ENCODE measurements at places on chromosomes 7 and 10.

DNA sequence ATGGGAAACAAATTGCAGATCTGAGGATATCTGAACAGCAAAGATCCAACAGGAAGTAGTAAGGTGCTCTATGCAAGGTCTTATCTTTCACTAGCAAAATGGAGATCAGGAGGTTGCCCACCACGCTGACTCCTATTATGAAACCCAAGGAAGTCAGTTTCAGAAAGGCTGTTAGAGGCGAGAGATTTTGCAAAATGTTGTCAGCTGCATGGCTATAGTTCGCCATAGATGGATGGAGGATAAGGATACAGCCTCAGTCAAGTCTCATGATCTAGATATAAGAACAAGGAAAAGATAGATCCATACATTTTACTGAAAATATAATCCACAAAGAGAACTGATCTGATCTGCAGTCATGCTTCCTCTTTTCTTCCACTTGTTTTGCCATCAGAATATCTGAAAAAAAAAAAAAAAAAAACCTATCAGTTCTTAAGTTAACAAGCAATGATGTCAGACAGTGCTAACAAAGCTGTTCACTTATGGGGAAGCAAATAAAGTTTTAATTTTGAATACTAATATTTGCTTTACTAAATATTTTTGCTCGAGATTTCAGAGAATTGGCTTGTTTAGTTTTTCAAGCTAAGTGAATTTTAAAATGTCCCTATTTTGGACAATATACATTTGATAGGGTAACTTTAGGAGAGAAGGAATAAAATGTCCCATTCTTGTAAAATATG, 2.0 kb downstream of the GPR85 start:
- DNase-seq = no peak

DNA sequence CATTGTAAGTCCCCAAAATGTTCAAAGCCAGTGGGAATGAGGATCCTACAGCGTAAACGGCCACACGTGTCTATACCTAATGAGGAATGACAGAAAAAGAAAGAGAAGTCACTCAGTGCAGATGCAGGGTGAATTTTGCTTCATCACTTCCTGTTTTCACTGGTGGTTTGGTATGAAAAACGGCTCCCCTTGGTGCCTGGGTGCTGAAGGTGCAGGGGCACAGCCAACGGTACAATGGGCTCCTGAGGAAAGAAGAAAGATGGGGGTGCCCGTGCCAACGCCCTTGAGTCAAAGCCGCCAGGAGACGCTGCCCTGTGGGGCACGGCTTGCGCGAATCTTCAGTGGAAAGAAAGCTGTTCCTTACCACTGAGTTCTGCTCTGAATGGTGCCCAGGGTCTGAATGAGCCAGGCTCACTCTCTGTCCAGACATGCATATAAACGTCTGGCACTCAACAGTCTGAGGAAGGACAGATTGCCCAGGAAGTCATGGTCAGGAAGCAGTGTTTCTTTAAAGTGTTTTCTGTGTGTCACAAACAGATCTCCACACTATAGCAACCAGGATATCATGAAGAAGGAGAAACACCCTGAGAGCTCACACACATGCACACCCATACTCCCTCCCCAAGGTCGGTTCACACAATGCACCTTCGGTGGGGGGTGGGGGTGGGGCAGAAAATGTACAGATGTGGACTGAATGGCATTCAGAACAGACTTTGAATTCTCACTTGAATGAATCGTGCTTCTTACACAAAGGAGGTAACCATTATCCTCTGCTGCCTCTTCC, 105.8 kb downstream of the ELMO1 start:
- no peak for DNase-seq

DNA sequence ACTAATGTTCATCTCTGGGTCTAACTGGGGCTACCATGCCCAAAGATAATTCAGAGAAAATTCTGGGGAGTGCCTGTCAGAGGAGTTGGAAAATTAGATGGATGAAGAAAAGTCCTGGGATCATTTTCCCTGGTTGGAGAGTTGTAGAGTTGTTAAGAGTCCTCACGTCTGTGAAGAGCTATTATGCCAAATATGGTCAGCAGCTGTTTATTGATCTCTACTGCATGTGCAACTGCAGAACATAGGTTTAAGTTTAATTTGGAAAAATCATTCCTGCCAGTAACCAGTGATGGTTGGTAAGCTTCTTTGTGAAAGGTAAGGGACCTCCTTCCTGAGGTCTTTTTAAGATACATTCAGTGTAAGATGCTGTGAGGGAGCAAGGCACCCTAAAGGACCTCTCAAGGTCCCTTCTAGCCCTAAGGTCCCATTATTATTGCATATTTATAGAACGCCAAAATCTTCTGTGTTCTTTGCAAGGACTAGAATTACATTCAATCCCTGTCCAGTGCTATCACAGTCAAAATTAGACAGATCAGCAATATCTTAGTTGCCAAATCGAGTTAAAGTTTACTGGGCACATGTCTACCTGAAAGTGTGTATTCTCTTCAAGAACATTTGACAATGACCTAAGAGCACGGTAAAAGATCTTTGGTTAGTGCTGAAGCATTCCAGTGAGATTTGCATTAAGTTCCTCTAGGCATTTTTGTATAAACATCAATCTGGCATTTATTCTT, 62.7 kb downstream of the VTI1A start:
- DNase-seq = no peak

DNA sequence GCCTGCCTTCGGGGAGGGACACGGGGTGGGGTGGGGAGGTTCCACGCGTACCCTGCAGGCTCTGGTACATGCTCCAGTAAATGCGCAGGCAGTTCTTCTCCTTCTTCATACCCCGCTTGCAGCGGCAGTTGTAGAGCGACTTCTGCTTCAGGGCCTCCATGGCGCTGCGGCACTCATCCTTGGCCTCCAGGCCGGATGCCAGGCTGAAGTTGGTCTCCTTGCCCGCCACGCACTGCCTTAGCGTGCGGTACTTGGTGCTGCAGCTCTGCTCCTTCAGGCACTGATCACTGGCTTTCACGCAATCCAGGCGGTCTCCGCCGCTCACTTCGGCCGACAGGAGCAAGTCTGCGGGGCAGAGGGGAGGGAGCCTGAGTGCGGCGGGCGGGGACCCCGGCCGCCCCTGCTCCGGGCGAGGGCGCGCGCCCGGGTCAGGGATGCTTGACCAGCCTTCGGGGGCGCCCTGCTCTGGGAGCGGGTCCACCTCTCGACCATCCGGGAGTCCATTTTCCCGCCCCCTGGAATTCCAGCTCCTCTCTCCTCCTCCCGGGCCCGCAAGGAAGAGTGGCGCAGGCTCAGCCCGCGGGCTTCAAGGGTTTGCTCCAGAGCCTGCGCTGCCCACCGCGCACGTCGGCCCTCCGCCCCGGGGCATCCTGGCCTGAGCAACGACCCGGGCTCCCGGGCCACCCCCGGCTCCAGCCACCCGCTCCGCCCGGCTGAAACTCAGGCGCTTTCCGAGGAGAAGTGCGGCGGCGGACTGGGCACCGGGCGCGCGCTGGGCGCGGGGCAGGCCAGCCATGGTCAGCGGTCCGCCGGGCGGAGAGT, 2.0 kb downstream of the GFRA1 start:
- no peak for DNase-seq

GRCh38 chr7:41136551-41136950, 566.3 kb downstream of the INHBA start:
- DNase-seq = no peak

DNA sequence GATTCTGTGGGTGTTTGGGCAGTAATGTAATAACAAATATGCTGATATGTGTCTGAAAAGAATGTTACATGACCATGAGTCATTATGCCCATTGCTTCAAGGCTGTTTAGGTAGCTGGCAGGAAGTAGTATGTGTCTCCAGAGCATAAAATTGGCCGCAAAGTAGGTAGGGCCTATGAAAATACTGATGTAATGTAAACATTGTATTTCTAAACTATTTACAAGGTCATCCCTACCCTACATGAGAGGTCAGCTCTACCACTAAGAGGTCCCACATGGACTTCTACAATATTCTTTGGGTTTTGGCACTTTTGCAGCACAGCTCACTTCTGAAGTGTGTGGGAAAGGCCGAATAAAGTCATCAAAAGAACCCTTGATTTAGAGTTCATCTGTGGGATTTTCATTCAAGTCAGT, 301.9 kb downstream of the AHR start:
- DNase-seq = peak; percentile 24

GRCh38 chr7:45435846-45436245, 138.3 kb upstream of the ADCY1 start:
- no peak for DNase-seq

DNA sequence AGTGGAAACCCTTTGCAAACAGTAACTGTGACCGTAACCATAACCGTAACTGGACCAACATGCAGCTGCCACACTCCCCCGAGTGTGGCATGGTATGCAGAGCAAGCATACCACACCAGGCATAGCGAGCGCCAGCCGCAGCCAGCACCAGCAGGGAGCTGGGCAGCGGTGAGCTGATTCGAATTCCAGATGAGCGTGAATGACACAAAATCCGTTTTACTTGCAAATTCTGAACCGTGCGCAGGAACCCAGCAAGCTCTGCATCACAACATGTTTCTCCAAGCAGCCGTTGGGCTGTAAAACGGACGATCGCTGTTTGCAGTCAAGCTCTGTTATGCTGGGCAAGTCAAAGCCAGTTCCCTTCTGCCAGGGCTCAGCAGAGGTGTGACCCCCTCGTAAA, 111.1 kb downstream of the OAT start:
- no peak for DNase-seq

- DNase-seq = no peak
Observed at GRCh38 chr10:124453960-124454610, 4.2 kb upstream of the NKX1-2 start.

DNA sequence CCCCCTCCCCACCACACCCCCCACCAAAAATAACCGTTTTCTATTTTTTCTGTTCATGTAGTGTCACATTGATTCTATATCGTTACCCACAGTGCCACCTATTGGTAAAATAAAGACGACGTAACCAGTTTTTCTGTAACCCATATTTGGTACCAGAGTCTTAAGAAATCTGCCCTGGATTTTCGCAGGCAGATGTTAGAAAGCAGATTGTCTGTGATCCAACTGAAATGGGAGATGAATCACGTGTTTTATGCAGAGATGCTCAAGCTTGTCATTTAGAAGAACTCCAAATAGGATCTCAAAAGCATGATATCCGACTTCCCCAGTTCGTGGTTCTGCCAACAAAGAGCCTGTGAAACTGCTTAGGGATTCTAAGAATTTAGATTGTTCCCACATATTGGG, 261.1 kb upstream of the CSTF2T start:
- DNase-seq = no peak

DNA sequence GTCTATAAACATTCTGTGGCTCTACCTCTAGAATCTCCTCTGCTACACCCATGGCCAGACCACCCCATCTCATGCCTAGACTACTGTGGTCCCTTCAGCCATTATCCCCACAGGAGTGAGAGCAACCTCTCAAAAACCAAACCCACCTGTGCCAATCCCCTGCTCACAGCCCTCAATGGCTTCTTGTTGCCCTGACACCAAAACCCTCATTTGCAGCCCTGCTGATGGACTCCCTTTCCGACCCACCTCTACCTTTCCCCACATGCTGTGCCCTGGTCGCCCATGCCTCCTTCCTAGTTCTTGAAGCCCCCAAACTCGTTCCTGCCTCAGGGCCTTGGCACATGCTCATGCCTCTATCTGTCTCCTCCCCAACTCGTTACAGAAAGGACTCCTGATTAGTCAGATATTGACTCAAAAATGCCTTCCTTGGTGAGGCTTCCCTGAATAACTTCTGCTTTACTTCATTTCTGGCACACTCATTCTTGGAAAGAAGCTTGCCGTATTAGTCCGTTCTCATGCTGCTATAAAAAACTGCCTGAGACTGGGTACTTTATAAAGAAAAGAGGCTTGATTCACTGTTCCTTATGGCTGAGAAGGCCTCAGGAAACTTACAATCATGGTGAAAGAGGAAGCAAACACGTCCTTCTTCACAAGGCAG, 104.2 kb downstream of the TEX36 start:
- no peak for DNase-seq

Measured in GOT3 (cell line).